ENCODE measurements at places on chromosomes 1 and 21. TPM values are rescaled to one million over a fixed set of nuclear protein-coding genes. Genes with fewer than 3 reads are reported as not detected.

- no peak for DNase-seq
Measured at GRCh38 chr1:5662744-5663126, 329.5 kb downstream of the NPHP4 start.

GRCh38 chr1:178354816-178355215 is 141.9 kb downstream of the CLEC20A start:
- DNase-seq: peak; percentile 5

PAFAH2 gene
- total RNA-seq: 9.0 TPM

ZNF683 gene
- not detected for total RNA-seq

OR2C3 gene
- total RNA-seq: 0.11 TPM
